ENCODE measurements at places on chromosomes 6 and 20.

- DNase-seq: no peak
Measured at GRCh38 chr6:47163536-47163935, 121.4 kb upstream of the ADGRF1 start.

GRCh38 chr20:63005862-63006539 is 763 bp downstream of the BHLHE23 start:
- peak; percentile 53 for DNase-seq

DNA sequence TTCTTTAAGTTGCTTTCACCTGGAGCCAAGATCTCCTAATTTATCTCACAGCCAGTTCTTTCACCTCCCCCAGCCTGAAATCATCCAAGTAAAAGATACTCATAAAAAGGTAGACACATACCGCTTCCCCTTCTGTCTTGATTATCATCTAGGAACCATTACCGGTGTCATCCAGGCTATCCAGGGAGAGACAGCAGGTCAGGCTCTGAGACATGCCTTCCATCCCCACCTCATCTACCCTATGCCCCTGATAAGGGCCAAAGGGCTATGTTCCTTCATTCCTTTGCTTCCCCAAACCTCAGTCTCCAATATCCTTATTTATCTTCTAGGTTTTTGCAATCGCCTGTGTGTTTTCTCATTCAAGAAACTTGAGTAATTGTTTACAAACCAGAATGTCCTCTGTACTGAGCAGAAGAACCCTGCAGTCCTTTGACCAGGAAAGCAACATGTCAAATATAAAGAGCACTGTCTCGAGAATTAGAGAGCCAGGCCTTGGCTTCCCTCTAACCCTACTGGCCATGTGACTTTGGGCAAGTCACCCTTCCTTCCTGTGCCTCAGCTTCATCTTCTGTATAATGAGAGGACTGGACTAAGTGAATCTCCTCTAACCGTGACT is 41.0 kb downstream of the TNFRSF21 start:
- no peak for DNase-seq

DNA sequence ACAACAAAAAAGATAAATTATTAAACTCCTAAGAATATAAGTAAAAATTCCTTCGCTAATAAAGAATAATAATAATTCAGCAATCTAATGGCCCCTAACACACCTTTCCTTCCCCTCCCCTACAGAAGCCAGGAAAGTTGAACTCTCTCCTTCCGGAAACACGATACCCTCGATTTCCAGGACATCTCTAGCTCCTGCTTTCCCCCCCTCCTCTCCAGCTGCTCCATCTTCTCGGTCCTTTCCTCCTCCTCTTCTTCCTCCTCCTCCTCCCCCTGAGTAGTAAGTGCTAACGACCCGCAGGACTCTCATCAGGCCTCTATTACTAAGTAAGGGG is 603 bp downstream of the TASP1 start:
- DNase-seq: no peak

DNA sequence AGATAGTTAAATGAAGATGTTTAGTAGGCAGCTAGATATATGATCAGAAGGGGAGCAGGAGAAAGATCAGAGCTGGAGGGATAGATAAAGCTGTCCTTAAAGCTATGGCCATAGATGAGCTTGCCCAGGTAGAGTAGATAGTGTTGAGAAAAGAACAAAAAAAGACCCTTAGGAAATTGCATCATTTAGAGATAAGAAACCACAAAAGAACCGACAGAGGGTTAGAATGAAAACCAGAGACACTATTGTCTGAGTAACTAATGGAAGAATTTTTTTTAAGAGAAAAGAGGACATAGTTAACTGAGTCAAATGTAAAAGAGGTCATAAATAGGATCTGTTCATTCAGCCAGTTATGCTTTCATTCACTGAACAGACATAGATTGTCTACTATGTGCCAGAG is 101.8 kb downstream of the TNFAIP3 start:
- DNase-seq: no peak

- no peak for DNase-seq
Measured at GRCh38 chr20:16542477-16542876, 30.8 kb downstream of the KIF16B start.

DNA sequence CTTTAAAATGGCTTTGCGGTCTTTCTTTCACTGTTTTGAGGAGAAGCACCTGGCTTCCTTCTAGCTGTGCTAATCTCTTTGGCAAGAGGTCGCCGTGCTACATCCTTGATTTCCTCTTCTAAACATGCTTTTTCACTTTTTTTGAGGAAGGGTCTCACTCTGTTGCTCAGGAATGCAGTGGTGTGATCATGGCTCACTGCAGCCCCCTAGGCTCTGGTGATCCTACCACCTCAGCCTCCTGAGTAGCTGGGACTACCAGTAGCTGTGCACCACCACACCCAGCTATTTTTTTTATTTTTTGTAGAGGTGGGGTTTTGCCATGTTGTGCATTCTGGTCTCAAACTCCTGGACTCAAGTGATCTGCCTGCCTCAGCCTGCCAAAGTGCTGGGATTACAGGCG is 40.5 kb downstream of the RSPH3 start:
- DNase-seq: no peak

- no peak for DNase-seq
Measured at GRCh38 chr20:37688093-37688492, 5.7 kb upstream of the CTNNBL1 start.

DNA sequence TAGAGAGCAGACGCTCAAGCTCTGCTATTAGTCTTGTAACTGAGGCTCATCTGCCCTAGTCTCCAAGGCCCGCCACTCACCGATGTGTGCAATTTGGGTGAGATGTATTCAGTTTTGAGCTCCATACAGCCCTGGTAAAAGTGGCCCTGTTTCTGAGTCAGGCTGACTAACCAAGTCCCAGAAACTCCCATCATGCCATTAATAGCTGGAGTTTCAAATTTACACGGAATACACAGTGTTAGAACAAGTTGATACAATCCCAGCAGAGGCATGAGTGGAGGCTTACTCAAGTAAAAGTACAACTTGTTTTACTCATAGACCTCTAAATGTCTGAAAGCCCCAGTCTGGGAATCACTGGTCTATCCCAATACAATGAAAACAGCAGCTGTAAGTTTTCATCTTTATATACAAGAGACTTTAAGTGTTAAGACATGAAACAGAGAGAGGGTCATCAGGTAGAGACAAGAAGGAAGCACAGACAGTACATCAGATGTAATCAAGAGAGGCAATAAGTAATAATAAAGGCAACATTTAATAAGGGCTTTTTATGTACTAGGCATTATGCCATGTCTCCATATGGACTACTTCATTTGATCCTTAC is 42.4 kb downstream of the RTN4IP1 start:
- DNase-seq: no peak

DNA sequence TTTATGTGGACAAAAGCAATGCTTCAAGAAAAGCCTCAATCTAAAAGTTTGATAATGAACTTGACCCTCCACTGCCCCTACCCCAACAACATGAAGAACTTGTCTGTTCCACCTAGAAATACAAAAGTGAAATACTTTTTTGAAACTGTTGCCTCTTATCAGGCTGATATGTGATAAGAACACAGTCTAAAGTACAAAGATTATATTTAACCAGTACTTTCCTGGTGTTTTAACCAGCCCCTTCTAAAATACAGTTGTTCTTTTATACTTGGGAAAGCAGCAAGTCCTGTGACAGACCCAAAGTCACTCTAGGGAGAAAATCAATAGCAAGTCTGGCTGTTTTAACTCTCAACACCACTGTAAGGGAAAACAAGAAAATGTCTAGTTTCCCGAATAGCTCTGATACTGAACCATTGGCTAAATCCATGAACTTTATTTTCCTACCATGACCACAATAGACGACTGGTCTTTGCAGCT is 6.6 kb downstream of the OARD1 start:
- no peak for DNase-seq

DNA sequence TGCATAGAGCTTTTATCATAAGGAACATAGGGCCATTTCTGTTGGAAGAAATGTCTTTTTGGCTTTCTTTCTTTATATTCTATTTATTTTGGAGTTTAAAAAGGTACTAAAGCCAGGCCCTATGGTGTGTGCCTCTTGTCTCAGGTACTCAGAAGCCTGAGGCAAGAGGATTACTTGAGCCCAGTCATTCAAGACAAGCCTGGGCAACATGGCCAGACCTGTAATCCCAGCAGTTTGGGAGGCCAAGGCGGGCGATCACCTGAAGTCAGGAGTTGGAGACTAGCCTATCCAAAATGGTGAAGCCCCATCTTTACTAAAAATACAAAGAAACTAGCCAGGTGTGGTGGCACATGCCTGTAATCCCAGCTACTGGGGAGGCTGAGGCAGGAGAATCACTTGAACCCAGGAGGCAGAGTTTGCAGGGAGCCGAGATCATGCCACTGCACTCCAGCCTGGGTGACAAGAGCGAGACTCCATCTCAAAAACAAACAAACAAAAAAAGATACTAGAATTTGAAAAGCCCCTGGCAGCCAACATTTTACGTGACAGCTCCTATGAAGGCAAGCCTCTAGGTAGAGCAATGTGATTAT is 80.0 kb downstream of the CBFA2T2 start:
- DNase-seq: no peak

All from nephron progenitor cell (in vitro differentiated cells).